Thoracic aorta endothelial cell (primary cell): ENCODE measurements at places on chromosomes 4 and X. TPM values are rescaled to one million over a fixed set of nuclear protein-coding genes. Genes with fewer than 3 reads are reported as not detected.

The SYAP1 gene
- 31.6 and 43.2 TPM in 2 replicates for total RNA-seq

The ADH1B gene
- 0.14 TPM in 1 of 2 replicates, not detected in the other for total RNA-seq

The NKAP gene
- total RNA-seq, result 5.5 and 5.6 TPM in 2 replicates

The FAM47C gene
- total RNA-seq, result not detected in 2 replicates

The EFHC2 gene
- 0.07 TPM in 1 of 2 replicates, not detected in the other for total RNA-seq

The HSD17B11 gene
- 39.5 and 49.8 TPM in 2 replicates for total RNA-seq

The PAGE2B gene
- total RNA-seq, result not detected in 2 replicates
